Large intestine (tissue), 12 donors: ENCODE measurements at places on chromosomes 1 and 21.

- peak; percentile 36 for DNase-seq
Observed at GRCh38 chr1:182841368-182841988, 2.3 kb downstream of the DHX9 start.

GRCh38 chr1:27570784-27571183, 33.2 kb downstream of the AHDC1 start:
- DNase-seq, result no peak

DNA sequence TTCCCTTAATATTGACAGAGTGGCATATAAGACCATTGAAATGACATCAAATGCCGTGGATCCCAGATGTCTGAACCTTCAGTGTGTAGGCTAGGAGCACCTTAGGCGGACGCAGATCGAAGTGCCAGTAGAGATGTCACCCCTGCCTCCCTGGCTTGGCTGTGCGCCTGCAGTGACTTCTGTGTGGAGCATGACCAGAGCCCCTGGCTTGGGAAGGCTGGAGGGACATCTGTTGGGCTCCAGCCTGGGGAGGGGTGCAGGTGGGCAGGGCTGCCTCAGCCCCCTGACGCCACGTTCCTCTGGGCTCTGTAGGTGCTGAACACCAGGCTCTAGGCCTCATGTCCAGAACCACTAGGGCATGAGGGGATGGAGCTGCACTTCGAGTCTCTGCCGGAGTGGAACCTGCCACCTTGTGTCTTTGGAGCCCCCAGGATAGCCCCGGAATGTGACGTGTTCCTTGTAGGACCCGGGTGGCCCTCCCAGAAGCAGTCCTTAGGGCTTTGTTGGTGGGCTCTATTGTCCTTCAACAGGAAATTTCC, 103.8 kb downstream of the ADARB1 start:
- no peak for DNase-seq

GRCh38 chr1:202625416-202626360, 84.6 kb downstream of the SYT2 start:
- DNase-seq, result peak; percentile 56

- no peak for DNase-seq
Observed at GRCh38 chr1:244431166-244431565, 20.5 kb downstream of the ADSS2 start.

GRCh38 chr1:39849203-39849602, 34.1 kb downstream of the TRIT1 start:
- no peak for DNase-seq

DNA sequence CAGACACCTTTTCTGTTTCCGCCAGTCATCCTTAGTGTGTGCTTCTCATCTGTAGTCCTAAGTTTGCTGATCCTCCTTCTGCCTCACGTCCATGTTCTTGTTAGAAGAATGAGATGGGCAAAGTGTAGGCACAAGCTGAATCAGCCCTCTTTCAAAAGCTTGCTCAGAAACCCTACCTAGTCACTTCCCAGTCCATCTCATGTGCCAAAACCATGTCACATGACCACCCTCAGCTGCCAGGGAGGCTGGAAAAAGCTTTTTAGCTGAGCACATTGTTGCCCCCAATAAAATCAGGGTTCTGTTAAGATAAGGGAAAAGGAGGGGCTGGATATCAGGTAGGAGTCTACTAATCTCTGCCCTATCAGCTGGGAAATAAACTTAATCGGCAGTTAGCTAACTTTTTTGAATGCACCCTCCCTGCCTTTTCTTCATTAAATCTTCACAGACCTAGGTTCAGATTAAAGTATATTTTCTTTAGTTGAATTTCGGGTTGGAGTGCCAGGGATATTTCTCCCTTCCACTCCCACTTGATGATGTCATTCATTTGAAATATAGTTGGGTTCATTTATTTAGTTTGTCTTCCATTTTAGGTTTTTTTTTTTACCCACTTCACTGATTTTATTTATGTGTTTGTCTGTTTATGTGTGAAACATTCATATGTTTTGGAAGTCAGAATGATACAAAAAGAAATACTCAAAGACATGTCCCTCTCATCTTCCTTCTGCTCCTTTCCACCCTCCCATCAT, 129.2 kb downstream of the ROR1 start:
- peak; percentile 47 for DNase-seq

DNA sequence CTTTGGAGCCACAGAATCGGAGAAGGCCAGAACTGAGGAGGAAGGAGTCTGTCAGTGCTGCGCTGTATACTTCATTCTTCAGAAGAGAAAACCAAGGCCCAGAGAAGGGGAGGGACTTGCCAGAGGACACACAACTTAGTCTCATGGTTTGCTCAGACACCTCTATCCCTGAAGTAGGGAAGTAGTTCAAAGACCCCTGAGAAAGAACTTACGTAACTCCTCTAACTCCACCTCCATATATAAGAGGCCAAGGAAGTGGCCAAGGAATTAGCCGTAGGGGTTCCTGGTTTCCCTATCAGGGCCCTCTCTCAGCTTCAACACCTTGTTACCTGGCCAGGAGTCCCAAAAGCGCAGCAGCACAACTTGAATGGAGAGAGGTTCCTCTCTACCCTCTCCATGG, 580 bp upstream of the NECTIN4 start:
- no peak for DNase-seq

DNA sequence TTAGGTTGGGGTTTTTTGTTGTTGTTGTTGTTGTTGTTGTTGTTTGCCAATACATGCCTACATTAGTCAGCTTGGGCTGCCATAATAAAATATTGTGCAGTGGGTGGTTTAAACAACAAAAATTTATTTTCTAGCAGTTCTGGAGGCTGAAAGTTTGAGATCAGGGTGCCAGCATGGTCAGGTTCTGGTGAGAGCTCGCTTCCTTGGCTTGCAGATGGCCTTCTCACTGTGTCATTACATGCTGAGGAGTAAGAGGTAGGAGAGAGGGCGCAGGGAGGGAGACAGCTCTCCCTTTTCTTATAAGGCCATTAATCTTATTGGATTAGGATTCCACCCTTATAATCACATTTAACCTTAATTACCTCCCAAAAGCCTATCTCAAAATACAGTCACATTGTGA, 52.7 kb downstream of the DIRAS3 start:
- no peak for DNase-seq

GRCh38 chr1:32274646-32275340, 17.1 kb upstream of the HDAC1 start:
- no peak for DNase-seq

GRCh38 chr1:218796773-218797172, 376.9 kb upstream of the LYPLAL1 start:
- DNase-seq, result no peak
